ENCODE measurements at places on chromosomes 4 and X.

GRCh38 chr4:3573131-3573530 is 40.9 kb upstream of the LRPAP1 start:
- no peak for DNase-seq

GRCh38 chr4:184019076-184019475 is 114.0 kb downstream of the STOX2 start:
- no peak for DNase-seq

DNA sequence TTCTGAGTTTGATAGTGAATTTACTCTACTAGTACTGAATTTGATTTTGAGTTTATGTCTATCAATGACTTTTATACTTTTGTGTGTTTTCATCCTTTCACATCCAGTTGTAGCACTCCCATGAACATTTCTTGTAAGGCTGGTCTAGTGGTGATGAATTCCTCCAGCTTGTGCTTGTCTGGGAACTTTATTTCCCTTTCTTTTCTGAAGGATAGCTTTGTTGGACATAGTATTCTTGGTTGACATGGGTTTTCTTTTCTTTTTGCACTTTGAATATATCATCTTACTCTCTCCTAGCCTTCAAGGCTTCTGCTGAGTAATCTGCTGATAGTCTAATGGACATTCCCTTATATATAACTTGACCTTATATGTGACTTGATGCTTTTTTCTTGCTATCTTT is 32.5 kb upstream of the IL2 start:
- DNase-seq: no peak

DNA sequence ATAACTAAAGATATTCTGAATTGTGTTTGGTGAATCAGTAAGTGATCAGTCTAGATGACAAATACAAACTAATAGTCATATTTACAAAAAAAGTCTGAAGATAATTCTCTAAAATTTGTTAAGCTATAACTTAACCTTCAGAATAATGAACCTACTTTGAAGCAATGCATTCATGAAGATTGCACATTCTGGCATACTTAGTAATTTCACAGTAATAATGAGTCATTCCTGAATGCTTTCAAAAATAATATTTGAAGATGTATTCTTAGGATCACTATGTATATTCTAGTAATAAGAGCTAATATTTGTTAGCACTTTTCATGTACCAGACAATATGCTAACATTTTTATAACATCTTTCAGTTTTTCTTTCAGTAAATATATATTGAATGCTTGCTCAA is 756.7 kb upstream of the SLIT2 start:
- DNase-seq: no peak

DNA sequence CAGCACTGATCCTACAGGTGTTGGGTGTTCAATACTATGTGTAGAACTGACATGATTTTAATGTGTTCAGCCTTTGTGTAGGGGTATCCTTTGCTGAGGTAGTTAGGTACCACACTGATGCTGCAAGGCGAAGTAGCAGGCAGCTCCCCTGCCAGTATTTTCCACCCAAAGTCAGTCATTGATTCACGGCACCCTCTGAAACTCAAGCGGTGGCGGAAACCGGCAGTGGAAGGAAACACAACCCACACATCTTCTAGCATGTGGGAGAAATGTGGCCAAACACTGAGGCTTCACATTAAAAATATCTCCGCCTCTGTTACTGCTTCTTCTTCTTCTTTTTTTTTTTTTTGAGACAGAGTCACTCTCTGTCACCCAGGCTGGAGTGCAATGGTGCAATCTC is 126.3 kb downstream of the AASDH start:
- DNase-seq: peak; percentile 61

DNA sequence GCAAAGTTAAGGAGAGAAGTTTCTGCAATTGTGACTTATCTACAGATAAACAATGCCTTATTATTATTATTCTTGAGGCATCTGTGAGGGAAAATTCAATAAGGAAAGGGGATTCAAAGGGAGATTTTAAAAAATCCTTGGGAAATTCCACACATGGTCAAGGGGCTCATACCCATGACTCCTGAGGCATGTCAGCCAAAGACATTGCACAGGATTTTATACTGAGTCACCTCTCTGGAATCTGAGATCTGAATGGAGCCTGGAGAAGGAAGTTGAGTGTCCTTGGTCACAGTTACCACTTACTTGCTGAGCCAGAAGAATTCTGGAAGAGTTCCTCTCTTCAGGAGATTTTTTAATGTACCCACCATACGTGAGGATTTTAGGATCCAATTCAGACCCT is 14.4 kb upstream of the CXCL8 start:
- DNase-seq: no peak

DNA sequence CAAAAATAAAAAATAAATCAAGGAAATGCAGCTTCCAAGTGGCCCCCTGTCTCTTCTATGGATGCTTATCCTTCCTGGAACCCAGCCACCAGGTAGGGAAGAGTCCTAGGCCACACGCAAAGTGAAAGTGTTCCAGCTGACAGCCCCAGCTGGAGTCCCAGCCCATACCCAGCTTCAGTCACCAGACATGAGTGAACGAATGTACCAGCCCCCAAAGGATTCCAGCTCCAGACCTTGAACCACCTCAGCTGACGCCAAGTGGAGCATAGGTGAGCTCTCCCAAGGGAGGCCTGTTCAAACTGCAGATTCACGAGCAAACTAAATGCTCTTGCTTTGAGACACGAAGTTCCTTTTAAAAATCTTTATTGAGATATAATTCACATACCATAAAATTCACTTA is 62.0 kb downstream of the BCOR start:
- no peak for DNase-seq

GRCh38 chr4:70768301-70768948 is 46.7 kb downstream of the RUFY3 start:
- DNase-seq: no peak

DNA sequence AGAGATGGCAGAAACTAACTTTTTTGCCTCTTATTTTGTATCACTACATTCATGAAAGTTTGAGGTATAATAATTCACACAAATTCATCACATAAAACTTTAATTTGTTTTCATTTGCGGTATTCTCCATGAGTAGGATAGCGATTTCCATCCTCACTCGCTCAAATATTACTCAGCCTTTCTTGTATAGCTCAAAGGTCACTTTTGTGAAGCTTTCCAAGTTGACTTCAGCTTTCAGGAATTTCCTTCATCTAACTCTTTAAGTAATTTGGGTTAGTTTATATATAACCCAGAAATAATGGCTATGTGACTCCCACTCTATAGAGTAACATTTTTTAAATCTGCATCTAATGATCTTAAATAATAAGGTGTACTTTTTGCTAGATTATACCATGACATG is 314.4 kb downstream of the IL1RAPL1 start:
- DNase-seq: no peak

DNA sequence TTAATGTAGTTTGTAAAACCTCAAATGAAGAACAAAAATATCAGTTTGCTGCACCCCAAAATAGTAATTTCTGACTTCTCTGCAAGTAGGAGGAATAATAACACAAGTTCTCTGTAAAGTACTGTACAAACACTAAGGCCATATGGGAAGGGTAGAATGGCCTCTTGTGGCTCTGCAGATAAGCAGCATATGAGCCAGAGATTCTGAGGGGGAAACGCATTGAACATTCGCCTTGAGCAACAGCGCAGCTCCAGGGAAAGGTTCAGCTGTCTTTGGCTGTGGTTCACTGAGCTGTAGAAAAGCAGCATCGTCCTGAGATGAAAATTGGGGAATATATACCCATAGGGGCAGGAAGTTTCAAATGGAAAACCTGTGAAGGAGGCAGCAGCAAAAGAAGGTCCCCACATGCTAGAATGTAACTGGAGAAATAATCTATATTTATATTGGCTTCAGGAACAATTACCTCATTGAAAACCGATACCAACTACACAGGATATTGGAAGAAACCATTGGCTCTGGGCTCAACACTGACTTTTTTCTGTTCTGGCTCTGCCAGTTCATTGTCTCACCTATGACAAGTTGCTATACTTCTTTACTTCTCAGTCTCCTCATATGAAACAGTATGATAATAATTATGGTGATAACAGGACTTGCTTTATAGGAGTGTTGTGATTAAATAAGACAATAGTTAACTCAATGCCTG is 357.6 kb upstream of the CPEB2 start:
- DNase-seq: no peak

DNA sequence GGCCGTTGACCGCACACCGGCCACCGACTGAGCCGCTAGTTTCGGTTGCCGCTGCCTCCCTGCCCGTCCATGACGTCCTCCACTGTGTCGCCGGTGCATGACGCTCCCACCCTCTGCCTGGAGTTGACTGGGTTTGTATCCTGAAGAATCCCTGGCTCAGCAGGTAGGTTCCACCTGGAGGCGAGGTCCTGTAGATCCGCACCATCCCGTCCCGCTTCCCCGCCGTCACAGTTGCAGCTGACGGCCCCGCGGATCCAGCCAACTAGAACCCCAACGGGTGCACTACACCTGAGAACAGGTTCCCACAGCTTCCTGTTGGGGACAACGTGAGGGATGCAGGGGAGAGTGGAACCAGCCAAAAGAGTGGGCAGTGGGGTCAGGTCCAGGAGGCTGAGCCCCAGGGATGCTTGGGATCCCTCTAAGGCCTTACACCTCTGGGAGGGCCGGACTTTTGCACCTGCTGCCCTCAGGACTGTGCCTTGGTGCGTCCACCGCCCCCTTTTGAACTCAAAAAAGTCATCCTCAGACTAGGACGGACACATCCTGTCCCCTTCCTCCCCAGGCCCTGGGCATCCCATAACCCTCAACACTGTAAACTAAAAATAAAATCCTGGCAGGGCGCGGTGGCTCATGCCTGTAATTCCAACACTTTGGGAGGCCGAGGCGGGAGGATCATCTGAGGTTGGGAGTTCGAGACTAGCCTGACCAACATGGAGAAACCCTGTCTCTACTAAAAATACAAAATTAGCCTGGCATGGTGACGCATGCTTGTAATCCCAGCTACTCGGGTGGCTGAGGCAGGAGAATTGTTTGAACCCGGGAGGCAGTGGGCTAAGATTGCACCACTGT is 1.1 kb upstream of the SLBP start:
- DNase-seq: no peak

DNA sequence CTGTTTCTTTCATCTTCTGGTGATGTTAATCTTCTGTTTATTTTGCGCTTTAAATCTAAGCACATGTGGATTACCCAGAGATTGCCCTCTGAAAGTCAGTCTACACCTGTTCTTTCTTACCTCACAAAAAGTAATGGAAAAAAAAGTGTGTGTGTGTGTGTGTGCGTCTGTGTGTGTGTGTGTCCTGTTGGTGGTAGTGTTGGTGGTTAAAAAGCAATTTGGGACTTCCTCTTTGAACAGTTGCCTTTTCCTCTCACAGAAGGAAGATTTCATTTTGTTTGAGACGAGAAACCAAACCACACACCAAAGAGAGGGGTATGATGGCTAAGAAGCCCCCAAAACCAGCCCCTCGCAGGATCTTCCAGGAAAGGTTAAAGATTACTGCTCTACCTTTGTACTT is at the start of gene STAP1:
TSS of gene STAP1 (plus strand) at position 235 of the 400 bp plus-strand sequence. CDS start at position 318, 83 bp downstream.
- no peak for DNase-seq

- no peak for DNase-seq
These were observed 53.0 kb upstream of the RAPGEF2 start for GRCh38 chr4:159049780-159050375.

DNA sequence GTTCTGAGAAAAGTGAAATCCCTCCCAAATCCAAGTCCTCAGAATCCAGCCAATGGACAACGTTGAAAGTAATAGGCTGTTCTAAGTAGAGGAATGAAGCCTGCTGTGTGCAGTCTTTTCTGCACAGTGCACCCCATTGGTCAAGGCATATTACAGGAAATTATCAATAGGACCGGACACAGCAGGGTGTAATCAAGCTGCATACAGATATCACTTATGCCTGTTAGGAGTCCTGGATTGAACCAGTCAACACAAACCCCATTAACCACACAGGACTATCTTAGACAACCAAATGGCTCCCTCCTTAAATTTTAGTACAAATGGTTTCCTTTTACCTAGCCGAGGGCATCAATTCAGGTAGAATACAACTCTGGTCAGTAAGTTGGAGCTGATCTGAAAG is 34.2 kb upstream of the MAGEA8 start:
- DNase-seq: no peak

DNA sequence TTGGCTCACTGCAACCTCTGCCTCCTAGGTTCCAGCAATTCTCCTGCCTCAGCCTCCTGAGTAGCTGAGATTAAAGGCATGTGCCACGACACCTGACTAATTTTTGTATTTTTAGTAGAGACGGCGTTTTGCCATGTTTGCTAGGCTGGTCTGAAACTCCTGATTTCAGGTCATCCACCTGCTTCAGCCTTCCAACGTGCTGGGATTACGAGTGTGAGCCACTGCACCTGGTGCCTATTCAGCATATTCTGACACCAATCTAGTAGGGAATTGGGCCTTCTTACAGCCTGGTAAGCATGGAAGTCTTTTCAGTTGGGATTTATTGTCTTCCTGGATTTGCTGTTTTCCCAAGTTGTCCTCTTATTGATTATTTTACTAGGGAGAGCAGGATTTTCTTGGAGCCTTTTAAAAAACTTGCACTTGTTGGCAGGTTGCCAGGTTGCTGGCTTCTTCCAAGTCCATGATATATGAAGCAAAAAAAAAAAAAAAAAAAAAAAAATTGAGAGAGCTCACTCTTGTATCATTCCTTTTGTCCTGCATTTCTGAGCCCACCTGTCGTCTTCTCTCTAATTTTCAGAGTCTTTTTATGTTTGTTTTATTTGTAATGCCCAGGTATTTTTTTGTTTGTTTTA is 43.7 kb downstream of the TMPRSS11E start:
- no peak for DNase-seq

GRCh38 chrX:81206476-81206875 is 4.6 kb downstream of the SH3BGRL start:
- no peak for DNase-seq

- DNase-seq: peak; percentile 51
These were observed 490.6 kb downstream of the IL15 start for GRCh38 chr4:142126890-142127497.

- no peak for DNase-seq
These were observed 1.2 kb upstream of the TRPC5 start for GRCh38 chrX:112083624-112084326.

- DNase-seq: no peak
These were observed 108.7 kb upstream of the PLS3 start for GRCh38 chrX:115452251-115452650.

GRCh38 chr4:113694008-113694407 is 67.5 kb downstream of the CAMK2D start:
- DNase-seq: no peak

DNA sequence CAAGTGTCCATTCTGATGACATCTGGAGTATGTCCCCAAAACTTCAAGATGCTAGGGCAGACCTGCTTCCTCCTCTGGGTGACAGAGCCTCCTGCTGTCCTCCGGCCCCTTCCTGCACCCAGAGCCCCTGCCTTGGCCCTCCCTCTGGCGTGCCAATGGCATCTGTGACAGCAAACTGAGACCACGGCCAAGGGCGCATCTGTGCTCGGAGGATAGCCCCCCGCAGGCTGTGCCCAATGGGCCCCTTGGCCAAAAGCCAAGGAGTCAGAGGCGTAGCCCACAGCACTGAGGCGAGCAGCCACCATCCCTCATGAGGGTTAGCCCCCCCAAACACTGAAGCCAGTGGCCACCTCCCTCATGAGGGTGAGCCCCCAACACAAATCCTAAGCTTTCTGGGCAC is 7.9 kb downstream of the LRPAP1 start:
- DNase-seq: no peak

DNA sequence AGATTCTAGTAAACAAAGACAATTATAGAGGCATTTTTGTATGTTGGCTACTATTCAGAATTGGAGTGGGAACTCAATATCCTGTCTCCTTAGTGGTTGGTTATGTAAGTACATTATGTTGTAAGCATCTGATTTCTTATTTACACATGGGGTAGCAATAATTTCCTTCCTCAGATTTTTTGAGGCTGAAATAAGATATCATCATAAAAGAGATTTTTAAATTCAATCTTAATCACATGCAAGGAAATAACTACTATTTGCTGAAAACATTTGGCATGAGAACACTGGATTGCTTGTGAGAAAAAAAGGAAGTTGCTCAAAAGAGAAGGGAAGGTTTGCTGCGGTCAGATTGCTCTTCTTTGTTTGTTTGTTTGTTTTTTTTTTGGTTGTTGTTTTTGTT is 437.7 kb upstream of the HS3ST1 start:
- no peak for DNase-seq
